ENCODE measurements at places on chromosomes 7 and 10. TPM values are rescaled to one million over a fixed set of nuclear protein-coding genes. Genes with fewer than 3 reads are reported as not detected.

- no peak for DNase-seq
Observed at GRCh38 chr10:104139221-104139620, 17.2 kb downstream of the SFR1 start.

DNA sequence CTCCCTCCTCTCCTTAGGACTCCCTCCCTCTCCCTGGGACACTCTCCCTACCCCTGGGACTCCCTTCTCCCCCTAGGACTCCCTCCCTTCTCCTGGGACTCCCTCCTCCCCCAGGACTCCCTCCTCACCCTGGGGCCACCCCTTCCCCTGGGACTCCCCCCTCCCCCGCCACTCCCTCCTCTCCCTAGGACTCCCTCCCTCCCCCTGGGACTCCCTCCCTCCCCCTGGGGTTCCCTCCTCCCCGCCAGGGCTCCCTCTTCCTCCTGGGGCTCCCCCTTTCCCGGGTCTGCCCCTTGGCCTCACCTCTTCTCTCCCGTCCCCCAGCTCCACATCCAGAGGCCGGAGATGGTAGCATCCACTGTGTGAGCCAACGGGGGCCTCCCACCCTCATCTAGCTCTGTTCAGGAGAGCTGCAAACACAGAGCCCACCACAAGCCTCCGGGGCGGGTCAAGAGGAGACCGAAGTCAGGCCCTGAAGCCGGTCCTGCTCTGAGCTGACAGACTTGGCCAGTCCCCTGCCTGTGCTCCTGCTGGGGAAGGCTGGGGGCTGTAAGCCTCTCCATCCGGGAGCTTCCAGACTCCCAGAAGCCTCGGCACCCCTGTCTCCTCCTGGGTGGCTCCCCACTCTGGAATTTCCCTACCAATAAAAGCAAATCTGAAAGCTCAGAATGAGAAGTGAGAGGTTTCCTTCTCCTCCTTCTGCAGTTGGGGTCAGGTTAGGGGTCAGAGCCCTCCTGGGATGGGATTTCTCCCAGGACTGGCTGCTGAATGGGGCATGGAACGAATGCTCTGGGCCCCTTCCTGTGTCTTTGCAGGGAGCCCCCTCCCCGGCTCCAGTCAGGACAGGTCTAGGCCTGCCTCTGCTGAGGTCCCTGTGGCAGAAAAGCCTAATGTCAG lies 1.4 kb upstream of the MUC17 start:
- no peak for DNase-seq

- no peak for DNase-seq
Observed at GRCh38 chr7:17236171-17236570, 62.3 kb upstream of the AHR start.

- no peak for DNase-seq
Observed at GRCh38 chr7:42414028-42414427, 177.0 kb upstream of the GLI3 start.

DNA sequence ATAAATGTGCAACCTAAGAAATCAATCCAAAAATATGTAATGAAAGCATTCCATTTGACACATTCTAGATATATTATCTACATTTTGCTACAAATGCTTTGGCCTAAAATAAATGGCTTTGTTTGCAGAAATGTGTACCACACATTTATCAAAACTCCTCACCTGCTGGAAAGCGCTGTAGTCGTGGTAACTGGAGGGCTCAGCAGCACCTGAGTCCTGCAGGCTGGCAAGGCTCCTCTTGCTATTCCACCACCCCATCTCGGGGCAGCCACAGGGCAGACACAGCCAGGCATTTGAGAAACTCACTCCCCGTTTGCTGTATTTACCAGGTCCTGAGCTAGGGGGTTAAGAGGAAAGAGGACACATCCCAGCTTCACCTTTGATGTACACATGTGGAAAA lies 68.1 kb upstream of the TOMM7 start:
- DNase-seq, result no peak

DNA sequence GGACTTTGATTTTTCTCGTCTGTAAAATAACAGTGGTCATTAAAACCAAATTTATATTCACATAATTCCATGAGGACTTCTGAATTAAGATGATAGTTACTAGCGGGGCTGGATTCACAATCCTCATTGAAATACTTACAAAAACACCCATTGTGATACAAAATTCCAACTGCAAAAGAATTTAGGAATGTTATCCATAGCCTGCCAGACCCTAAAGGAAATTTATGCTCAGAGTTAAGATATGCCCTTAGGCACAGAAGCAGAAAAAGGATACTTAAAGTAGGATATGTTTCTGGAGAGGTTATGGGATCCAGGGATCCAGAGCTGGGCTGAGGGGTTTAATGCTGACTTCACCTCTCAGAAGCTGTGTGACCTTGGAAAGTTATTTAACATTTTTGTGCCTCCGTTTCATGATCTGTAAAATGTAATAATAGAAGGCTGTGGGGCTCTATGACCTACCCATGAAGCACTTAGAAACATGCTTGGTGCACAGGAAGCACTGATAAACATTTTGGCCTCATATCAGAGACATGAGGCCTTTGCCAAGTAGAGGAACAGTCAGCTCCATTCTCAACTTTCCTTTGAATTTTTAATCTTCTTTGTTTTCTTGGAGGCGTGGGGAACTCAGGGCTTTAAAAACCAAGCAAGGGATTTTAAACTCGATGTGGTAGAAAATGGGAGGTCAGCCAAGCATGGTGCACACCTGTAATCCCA lies 744.7 kb downstream of the KCNMA1 start:
- no peak for DNase-seq

DNA sequence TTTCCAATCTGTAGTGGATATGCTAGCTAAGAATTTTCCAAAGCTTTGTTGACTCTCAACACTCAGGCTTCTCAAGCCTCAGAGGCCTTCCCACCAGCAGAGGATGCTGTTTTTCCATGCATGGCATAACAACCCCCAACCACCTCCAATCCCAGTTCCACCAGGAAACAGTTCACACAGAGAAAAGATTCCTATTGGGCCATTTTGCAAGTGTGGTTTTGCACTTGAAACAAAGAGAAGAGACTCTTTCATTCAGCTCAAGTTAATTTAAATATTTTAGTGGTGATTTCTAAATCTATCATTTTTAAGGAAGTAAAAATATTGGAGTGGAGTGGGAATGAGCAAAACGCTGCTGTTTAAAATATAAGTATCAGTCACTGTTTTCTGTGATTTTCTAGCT lies 105.6 kb upstream of the COL1A2 start:
- DNase-seq, result peak; percentile 92

DNA sequence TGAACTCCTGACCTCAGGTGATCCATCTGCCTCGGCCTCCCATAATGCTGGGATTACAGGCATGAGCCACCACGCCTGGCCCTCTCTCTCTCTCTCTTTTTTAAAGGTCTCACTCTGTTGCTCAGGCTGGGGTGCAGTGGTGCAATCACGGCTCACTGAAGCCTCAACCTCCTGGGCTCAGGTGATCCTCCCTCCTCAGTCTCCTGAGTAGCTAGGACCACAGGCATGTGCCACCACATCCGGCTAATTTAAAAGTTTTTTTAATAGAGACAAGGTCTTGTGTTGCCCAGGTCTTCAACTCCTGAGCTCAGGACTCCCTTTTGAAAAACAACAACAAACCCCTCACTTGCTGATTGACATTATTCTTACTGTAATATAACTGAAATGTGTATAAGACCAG lies 11.6 kb downstream of the PALD1 start:
- DNase-seq, result no peak

- no peak for DNase-seq
Observed at GRCh38 chr7:29091715-29092114, 54.6 kb downstream of the CPVL start.

DNA sequence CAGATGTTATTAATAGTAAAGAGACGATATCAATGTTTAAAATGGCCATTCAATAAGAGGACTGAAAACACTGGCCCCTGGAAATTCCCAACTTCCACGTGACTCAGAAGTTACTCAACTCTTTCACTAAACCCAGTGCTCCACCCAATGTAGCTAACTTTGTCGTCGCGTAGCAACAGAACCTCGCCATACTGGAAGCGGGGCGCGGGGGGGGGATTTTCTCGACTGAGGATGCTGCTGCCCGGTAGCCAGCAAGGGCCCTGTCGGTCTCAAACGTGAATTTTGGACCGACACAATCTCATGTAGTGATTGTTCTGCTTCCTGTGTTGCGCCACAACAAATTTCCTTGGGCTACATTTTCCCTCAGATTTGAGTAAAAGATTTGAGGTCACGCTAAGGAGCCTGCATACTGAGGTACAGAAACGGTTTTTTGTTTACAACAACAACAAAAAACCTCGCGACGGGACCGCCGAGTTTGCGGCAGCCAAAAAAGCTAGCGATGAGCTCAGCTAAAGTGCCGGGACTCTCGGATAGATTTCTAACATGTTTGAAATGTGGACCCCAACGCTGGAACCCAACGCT lies 977 bp upstream of the SFR1 start:
- peak; percentile 88 for DNase-seq

- no peak for DNase-seq
Observed at GRCh38 chr10:72622271-72622670, 3.6 kb downstream of the MICU1 start.

Gene HPSE2
- 4.0 TPM for total RNA-seq

Gene SPAM1
- total RNA-seq, result not detected

Gene OR6B1
- total RNA-seq, result not detected

Gene C10orf67
- not detected for total RNA-seq

Gene PPP1R3C
- total RNA-seq, result 5.8 TPM

Gene NCAPG2
- 23.2 TPM for total RNA-seq

Gene NEUROG3
- total RNA-seq, result not detected

Gene ARMC3
- not detected for total RNA-seq

Gene LIPM
- total RNA-seq, result not detected

Gene PRKG1
- total RNA-seq, result 89.2 TPM

Gene HABP2
- 11.4 TPM for total RNA-seq

Gene PIP
- total RNA-seq, result not detected

Gene AKR1E2
- total RNA-seq, result not detected

Gene PLCE1
- 16.3 TPM for total RNA-seq

Gene COL17A1
- 5.7 TPM for total RNA-seq

Gene KCP
- 0.73 TPM for total RNA-seq

Gene COL26A1
- total RNA-seq, result not detected
